Bone marrow (tissue), 2 donors: ENCODE measurements at places on chromosomes 11 and 22.

GRCh38 chr11:17471501-17471900 is 5.1 kb downstream of the ABCC8 start:
- DNase-seq: no peak

- no peak for DNase-seq
Observed at GRCh38 chr11:133384731-133385130, 147.6 kb downstream of the OPCML start.

GRCh38 chr22:46542011-46542985 is 4.9 kb upstream of the CELSR1 start:
- peak; percentile 47 for DNase-seq

DNA sequence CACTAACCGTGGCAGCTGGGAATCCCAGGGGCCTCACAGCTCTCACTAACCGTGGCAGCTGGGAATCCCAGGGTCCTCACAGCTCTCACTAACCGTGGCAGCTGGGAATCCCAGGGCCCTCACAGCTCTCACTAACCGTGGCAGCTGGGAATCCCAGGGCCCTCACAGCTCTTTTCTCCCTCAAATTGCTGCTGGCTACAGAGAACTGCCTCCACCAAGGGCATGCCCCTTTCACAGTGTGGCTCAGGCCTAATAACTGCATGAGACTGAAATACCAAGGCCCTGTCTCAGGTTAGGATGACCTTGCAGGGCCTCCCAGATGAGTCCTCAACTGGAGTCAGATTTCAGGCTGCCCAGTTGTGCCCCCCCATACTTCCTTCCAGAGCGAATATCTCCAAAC is 35.1 kb upstream of the GGTLC2 start:
- no peak for DNase-seq

DNA sequence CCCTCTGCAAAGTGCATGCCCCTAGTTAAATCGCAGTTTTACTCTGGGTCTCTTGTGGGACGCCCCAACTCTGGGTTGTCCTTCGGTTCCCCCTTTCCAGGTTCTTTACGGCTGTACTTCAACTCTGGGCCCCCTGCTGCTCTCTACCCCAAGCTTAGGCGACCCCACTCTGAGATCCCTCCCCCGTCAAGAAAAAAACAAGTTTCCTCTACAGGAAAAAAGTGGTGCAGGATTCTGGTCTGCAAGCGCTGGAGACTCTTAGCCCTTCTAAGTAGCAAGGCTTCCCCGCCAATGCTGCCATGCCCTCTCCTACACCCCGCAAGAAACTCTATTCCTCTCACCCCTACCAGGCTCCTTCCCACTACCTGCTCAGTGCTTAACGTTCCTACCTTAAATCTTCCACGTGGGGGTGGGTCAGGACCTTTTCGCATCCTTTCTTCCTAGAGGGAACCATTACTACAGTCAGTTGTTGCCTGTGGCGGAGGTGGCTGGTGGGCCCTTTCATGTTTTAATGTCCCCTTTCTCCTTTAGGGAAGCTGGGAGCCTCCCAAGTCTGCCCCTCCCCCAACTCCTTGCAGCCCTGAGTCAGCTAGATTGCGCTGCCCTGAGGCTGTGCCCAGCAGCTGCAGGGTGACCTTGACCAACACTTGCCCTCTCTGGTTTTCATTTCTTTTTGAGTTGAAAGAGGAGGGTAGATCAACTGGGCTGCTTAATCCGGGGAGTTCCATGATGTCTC is 1.4 kb downstream of the NEFH start:
- DNase-seq: no peak

- peak; percentile 58 for DNase-seq
Observed at GRCh38 chr22:39777716-39778454, 115.7 kb downstream of the ENTHD1 start.

DNA sequence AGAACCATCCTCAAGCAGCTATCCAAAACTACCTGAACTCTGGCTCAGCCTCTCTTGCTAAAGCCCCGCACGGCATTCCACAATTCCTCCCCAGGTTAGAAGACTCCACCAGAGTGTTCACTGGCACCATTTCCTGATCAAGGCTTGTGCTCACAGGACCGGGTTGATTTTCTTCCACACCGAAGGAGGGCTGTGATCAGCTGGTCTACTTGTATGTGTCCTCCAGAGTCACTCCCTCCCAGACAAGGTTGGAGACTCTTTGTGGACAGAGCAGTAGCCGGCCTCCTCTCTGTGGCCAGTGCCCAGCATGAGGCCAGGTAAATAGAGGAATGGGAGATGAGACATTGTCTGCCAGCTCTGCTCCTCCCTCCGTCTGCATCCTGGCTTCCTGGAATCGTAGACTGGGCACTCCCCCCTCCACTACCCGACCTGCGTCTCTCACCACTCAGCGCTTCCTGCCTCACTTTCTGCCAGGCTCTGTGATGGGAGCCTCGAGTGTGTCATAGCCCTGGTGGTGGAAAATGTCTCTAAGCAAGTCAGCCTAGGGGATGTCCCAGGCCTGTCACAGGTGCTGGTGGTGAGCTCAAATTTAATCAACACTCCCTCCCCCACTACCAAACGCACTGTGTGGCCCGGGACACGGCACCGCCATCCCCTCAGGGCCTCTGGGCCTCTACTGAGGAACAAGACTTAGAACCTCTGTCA is 12.5 kb upstream of the TMPRSS6 start:
- DNase-seq: peak; percentile 95

DNA sequence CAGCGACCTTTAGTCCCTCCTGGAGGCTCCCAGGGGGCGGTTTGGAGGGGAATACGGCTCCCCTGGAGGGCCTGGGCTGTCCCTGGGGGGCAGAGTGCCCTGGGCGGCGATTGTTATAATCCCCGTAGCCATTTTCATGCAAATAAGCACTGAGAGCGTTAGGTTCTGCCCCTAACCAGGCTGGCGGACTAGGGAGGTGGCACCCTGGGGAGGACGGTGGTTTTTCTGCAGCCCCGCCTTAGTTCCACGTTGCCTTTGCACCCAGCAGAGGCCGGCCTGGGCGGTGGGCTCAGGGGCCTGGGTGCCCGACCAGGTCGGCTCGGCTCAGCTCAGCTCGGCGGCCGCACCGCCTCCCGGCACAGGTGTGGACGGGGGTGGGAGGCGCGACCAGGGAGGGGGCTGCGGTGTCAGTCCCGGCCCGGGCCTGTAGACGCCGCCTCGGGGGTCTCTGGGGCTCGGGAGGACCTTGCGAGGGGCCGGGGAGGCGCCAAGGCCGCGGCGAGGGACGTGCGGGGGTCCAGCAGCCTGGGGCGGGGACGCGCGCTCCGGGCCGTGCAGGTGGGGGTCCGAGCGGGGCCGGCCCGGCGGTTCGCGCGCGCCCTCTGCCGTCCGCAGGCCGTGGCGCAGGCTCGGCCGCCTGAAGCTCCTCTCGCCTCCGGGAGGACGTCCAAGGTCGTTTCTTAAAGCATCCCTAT is 2.3 kb upstream of the DUSP8 start:
- DNase-seq: peak; percentile 9

GRCh38 chr11:47267876-47268275 is 2.1 kb upstream of the MADD start:
- DNase-seq: no peak
